ENCODE measurements at places on chromosomes 4 and X.

DNA sequence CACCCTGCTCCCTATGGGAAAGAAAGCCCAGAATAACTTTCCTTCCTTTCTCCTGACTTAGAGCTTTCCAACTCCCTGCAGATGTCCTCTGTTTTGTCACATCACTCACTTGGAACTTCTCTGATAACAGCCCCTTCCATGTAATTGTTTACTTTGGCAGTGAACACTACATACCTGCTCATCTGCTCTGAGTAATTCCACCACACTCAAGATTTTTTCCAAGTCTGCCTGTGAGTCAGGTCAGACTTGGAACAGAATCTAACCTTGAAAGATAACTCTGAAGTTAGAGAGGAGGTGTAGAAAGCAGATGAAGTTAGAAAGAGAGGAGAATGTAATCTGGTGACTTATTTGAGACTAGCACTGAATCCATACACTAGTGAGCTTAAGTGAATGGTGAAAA lies 7.4 kb downstream of the MAGEB10 start:
- no peak for DNase-seq

DNA sequence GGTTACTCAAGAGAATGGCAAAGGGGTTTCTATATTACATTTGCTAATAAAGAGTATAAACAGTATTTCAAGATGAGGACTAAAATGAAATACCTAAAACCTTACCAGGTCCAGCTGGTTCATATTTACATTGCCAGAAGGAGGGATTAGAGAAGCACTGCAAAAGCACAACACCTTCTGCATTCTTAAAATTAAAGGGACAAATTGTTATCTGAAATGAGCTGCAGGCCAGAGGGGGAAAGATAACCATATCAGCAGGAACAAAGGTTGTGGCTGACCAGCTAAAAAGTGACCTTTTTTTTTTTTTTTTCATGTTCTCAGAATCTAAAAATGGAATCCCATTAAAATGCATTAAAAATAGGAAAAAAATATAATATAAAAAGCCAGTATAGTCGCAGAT lies 39.7 kb downstream of the AFF2 start:
- DNase-seq: no peak

DNA sequence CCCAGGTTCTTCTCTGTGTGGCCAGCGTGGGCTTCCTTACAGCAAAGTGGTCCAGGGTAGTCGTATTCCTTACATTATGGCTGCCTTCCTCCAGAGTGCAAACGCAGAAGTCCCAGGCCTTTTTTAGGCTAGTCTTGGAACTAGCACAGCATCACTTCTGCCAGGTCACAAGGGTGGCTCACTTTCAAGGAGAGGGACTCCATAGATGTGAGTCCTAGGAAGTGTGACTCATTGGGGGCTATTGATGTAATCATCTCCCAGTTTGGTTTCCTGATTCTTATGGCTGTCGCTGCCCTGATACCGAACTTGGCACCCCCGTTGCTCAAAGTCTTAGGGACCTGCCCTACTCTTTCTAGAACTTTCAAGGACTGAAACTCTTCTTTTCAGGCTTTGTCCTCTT lies 140.0 kb downstream of the DCK start:
- DNase-seq: no peak

DNA sequence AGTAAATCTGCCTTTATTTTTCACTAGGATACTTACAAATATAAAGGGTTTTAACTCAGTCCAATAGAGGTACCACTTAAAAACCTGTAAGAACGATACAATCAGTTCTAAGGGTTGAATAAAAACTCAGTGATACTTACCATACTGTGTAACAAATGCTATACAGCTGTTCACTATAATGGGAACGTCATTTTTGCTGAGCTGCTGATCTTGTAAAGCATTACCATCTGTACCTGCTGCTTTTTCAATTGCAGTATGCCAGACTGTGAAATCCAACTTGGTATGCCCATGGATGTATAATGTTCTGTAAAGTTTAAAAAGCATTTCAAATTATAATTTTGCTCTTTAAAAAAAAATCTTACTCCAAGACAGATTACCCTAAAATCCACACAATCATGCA lies 111.2 kb downstream of the ARAP2 start:
- DNase-seq: no peak

DNA sequence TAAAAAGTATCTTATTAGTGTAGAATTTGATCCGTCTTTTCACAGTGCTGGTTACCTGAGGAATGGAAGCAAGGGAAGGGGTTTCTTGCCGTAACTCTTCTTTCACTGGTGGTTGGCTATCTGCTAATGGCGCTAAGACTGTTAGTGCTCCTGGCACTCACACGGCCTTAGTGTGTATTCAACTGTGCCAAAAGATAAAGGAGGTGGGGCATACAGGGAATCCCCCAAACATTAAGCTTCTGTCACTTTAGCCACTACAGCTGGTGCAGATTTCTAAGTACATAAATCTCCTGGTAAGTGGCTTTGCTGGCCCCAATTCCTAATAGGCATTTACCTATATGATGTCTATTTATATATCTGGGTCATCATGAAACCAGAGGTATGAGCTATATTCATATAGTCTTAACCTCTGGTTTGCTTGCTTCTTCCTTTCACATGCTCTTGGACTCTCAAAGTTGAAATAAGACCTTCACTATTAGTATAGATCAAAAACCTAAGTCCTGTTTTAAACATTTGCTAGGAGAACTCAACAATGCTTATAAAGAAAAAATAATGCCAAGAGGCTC lies 95.1 kb downstream of the TSPAN7 start:
- no peak for DNase-seq

GRCh38 chr4:24551492-24552289 lies 32.7 kb downstream of the DHX15 start:
- DNase-seq: no peak

DNA sequence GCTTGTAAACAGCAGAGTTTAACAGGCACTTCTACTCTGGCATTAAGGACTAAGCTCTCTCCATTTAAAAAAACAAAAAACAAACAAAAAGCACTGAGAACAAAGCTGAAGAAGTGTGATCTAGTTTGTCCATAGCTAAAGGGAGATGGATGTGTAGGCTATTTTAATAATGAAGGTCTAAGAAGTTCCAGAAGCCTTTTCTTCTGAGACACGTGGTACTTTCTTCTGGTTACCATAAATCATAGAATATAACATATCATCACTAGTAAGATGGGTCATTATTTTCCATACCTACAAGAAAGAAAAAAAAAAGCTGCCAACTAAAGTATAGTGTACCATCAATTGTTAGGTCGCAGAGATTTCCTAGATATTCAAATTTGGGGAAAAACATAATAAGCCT lies 722 bp upstream of the NBDY start:
- peak; percentile 31 for DNase-seq

DNA sequence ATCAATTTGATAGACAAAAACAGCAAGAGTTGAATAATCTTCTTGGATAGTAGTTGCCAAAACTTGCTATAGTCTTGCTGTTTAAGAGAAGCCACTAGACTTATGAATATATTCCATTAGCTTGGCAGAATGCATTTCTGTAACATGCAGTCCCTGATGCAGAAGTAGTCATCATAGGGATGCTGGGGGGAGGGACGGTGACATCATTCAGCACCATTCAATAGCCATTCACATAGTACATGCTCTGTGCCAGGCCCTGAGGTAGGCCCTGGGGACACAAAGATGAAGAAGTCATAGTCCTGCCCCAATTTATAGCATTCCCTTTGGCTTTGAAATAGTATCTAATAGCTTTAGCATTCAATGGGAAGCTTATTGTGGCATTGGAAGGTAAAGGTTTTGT lies 185.5 kb upstream of the AFF2 start:
- DNase-seq: no peak

GRCh38 chr4:138392751-138393308 lies 150.7 kb upstream of the SLC7A11 start:
- DNase-seq: no peak

GRCh38 chr4:36277533-36277932 lies 3.9 kb upstream of the DTHD1 start:
- no peak for DNase-seq

DNA sequence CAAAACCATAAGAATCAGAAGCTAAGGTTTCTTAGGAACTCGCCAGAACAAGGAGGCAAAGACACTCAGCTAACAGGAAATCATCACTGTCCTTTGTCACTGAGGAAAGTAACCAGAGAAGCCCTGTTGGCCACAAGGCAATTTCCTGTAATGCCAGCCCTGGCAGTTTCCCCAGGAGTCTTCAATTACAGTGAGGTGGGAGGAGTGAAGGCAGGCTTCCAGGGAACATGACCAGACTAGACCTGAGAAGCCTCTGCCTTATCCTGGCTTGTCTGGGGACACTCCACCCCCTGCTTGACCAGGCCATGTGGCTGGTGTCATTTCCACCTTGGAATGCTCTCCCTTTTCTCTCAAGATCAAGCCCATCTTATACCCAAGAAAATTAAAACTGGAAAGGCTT lies 125.3 kb downstream of the COL4A6 start:
- peak; percentile 3 for DNase-seq

- no peak for DNase-seq
These were observed 7.4 kb upstream of the SHOX start for GRCh38 chrX:623268-623598.

GRCh38 chr4:127622921-127623796 lies 9.6 kb upstream of the INTU start:
- DNase-seq: no peak

- no peak for DNase-seq
These were observed 252.0 kb upstream of the DIAPH2 start for GRCh38 chrX:96432647-96433046.

GRCh38 chr4:85420831-85421230 lies 54.1 kb upstream of the ARHGAP24 start:
- no peak for DNase-seq

GRCh38 chr4:74715706-74716435 lies 78.5 kb downstream of the BTC start:
- DNase-seq: no peak

DNA sequence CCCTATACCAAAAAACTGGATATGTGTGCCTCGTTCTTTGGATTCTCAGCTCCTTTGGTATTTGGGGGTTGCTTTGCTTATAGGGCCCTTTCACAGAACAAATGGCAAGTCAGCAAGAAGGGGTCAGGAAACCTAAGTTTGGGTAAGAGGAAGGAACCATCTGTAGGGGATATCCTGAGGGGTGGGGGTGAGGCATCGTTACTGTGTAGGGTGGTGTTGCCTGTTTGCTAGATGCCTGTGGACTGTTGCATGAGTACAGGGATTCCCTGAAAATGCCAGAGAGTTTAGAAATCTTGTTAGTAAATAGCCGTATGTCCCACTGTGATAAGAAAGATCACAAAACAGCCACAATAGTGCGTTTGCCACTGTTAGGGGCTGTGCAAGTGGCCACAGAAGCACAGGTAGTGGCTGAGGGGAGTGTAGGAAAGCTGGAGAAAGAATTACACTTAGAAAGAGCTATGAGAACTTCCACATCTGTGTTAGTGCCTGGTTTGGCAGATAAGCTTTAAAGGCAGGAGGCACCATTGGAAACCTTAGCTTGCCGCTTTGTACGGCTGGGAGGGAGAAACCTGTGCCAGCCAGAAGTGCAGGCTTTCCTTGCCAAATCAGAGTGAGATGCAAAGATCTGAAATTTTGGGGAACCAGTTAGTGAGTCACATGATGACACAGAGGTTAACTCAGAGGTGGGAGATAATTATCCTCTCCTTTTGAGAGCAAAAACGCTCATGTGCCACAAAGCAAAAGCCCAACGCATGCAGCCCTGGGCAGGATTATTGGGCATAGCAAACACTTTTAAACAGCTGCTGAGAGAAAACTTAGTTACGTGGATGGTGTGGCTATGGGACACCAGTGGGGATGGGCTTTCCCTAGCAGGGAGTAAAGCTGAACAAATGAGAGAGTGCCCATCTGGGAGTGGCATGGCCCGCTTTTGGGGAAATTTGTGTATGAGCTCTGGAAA lies 343.7 kb downstream of the ARAP2 start:
- DNase-seq: no peak

- DNase-seq: peak; percentile 56
These were observed 10.7 kb downstream of the LIAS start for GRCh38 chr4:39469429-39470077.

- no peak for DNase-seq
These were observed 233.4 kb downstream of the HNRNPD start for GRCh38 chr4:82140422-82140821.

DNA sequence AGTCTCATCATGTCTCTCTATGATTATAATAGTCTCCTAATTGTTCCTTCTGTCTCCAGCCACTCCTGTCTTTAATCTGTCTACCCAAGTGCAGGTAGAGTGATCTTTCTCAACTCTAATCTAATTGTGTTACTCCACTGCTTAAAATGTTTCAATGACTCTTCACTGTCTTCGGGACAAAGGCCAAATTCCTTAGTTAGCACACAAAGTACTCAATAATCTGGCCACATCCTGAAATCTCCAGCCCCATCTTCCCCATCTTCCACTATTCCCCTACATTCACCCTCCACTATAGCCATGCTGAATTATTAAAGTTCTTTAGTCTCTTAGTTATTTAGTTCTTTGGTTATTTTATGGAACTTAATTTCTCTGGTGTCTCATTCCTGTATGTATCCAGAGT lies 353.3 kb downstream of the OPHN1 start:
- DNase-seq: no peak

- no peak for DNase-seq
These were observed 16.0 kb downstream of the XG start for GRCh38 chrX:2767631-2768455.

DNA sequence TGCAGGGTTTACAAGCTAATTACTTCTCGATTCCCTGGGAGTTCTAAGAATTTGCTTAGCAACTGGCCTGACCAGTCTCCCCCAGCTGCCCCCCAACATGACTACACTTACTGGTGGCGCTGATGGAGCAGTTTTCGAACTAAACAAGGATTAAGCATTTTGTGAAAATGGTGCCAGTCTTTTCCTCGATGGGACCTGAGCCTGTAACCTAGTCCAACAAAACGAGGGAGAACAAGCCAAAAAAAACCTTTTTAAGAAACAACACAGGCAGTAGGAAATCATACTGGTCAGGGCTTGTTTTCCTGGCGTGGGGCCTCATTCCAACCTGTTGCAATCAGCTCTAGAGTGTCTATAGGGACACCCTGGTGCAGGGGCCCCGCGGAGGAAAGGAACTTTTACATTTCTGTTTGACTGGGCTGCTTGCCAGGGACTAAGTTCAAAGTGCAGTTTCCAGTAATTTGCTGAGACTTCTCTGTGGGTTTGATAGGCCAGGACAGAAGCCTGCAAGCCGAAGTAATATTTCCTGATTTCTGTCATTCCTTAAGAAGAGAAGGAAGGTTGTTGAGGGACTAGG lies 158.7 kb downstream of the SPRY1 start:
- DNase-seq: no peak

GRCh38 chr4:112196461-112196860 lies 35.1 kb upstream of the AP1AR start:
- DNase-seq: no peak

DNA sequence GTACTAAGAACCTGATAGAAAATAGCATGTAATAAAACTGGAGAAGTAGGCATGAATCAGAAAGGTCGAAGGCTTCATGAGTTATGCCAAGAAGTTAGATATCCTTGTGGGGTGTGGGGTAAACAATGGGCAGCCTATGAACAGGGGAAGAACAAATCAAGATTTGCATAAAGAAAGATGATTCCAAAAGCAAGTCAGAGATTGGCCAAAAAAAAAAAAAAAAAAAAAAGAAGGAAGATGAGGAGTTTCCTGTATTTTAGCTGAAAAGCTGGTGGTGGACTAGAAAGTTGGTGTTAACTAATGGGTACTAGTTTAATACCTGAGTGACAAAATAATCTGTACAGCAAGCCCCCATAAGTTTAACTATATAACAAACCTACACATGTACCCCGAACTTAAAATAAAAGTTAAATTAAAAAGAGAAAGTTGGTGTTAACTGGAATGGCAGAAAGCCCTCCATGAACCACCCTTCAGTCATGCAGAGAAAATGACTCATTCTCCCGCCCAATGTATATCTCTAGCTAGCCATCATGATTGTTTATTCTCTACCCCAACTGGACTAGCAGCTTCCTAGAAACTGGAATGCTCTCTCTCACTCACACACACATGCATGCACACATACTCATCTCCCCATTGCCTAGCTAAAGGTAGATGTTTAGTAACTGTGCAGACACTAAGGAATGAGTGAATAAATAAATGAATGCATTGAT lies 41.7 kb downstream of the ATP11C start:
- no peak for DNase-seq

All from cerebellum (tissue), 4 donors.